Stimulated activated CD4-positive, alpha-beta T cell treated with anti-CD3 and anti-CD28 coated beads, Interleukin-15, amount 100 ng/mL, for 24 hours (primary cell): ENCODE measurements at places on chromosomes 7 and 10.

DNA sequence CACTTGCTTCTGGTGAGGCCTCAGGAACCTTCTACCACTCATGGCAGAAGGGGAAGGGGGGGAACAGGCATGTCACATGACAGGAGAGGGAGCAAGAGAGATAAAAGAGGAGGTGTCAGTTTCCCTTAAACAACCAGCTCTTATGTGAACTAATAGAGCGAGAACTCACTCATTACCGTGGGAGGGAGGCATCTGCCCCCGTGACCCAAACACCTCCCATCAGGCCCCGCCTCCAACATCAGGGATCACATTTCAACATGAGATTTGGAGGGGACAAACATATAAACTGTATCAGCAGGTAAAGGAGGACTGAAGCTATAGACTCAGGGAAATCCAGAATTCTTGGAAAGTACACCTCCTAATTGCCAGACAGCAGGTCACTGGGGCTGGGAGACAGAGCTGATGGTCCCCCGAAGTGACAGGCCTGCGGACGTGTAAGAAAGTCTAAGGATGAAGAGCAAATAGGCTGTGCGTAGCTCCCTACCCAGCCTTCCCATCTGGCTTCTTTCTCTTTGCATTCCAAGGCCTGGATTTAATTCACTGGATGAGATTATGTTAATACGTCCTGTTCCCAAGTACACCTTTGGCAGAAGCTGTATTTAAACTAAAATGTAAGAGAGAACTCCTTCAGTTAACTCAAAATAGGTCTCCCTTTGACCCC, 186.7 kb upstream of the LYZL2 start:
- no peak for DNase-seq

DNA sequence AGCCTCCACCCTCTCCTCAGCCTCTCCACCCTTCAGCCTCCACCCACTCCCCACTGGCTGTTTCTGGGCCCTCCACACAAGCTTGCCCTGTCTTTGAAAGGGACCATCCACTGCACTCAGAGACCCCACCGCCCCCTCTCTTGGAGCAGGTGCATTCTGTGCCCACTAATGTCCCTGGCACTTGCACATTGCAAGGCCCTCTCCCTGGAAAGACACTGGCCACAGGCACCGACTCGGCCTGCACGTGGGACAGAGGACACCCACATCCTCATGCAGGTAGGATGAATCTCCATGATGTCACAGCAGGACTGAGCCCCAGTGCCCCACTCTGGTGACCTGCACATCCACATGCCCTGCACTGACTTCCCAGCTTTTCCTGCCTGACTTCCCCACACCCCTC, 36.8 kb upstream of the EBF3 start:
- DNase-seq: no peak

DNA sequence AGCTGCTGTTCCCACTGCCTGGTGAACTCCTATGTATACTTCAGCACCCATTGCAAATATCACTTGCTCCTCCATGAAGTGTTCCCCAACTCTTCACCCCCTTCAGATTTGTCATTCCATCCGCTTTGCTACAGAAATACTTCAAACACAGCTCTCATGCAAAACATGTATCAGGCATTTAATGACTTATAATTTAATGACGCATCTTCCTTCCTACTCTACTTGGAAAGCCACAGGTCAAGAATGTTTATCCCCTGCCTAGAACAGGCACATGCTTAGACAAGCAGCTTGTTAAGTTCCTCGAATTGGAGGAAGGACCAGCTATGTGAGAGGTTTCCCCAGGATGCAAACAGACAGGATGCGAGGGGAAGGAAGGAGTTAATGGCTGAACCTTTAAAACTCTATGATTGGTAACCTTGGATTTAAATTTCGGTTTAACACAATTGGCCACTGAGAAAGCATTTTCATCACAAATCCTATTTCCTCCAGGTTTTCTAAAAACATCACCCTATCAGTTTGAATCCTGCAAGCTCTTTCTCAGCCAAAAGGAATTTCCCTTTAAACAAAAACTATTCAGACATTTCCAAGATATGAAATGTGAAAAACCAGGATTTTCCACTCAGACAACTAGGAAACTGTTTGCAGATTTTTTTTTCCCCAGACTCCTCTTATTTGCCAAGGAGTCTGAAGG, 11.5 kb downstream of the CREB3L2 start:
- DNase-seq: no peak

DNA sequence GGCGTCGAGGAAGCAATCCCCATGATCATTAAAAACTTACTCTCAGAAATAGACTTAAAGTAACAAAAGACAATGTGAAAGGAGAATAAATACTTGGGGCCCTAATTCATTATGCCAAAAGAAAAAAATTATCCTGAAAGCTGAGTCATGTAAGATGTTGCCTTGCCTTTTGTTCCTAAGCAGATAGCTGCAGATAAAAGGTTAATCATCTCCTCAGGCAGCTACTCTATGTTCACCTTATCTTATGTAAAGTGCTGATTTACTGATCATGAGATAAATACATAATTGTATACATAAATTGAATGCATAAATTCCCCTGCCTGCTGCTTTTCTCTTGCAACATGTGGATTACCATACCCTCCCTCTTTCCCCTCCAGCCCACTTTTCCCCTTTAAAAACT, 28.1 kb upstream of the CREB3L2 start:
- no peak for DNase-seq

DNA sequence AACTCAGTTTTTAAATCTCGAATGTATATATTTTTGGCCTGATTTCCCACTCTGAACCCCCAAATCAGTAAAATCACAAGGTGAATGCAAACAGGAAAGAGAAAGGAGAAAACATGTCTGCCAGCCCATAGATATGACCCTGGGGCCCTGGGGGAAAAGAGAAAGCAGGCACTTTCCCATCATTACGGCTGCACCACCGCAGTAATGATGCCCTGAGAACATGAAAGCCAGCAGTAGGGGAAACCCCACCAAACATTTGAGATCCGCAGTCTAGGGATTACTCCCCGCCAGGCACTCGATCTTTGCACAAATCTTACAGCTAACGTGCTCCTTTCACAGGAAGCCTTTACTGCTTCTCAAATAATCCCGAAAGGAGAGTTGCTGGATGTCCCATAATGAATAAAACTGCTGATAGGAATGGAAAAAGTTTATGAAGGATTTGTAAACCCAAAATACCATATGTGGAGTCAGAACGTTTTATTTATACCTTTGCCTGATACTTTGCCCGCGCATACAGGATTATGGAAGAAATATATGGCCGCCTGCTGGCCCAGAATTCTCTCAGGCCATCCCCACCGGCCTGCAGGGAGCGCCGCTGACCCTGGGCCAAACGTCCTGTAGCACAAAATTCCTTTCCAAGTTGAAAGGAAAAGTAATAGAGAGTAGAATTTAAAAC, 180.0 kb upstream of the INHBA start:
- peak; percentile 31 for DNase-seq

DNA sequence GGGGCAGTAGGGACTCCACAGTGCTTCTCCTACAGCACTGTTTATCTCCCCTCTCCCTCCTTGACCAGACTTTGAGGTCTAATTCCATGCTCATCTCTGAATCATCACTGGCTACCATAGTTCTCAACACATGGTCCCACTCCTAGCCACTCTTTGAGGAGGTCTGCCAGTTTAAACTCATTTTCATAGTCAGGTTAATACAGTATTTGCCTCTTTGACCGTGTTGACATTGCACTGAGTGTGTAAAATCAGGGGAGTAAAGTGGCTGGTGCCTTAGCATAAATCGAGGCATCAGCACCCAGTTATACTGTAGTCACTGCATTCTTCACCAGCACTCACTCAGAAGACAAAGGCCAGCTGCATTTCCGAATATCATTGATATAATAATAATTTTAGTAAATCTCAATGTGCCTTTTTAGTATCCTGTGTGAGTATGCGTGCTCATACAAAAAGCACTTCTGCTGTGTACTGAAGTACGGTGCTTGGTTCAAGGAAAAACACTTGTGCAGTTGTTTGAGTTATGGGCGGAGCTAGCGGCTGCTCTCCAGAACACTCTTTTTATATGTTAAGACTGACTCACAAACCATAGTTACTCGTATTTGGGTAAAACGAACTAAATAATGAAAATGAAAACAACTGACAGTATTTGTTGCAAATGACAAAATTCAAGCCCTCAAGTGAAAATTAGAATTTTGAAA, 89.7 kb downstream of the GALNT11 start:
- no peak for DNase-seq

GRCh38 chr7:3229904-3230470, 71.1 kb upstream of the SDK1 start:
- no peak for DNase-seq

GRCh38 chr7:2903682-2904162, 59.6 kb upstream of the GNA12 start:
- DNase-seq: no peak

- DNase-seq: no peak
Observed at GRCh38 chr10:123797813-123798212, 93.8 kb downstream of the CPXM2 start.

DNA sequence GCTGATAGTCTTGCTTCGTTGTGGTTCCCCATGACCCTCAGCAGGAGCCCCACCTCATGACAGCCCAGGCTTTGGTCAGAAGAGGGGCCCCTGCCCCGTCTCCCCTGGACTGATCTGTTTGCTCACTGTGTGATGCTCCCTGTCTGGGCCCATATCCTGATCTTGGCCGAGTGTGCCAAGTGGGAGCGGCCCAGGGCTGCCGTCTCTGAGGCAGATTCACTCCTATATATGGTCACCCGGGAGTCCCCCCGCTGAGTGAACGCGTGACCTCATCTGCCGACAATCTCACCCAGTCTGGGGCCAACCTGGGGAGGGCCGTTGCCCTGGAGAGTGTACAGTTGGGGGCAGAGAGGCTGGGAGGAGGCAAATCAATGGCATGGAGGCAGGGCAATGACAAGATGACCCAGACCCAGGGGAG, 34.5 kb downstream of the PPIF start:
- DNase-seq: no peak

DNA sequence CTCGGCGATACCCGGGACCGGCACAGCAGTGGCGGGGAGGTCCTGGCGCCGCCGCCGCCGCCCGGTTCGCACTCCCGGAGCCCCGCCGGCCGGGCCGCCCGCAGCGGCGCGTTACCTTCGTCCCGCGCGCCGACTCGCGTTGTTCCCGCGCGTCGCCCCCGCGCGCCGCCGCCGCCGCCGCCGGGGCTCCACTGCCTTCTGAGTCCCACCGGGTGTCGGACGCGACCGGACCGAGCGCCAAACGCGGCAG, at the start of gene EZH2:
Gene EZH2, minus strand, starts transcription at position 243 of the 250 bp plus-strand sequence. CDS start 36,993 bp downstream, outside the sequence.
- DNase-seq: no peak

DNA sequence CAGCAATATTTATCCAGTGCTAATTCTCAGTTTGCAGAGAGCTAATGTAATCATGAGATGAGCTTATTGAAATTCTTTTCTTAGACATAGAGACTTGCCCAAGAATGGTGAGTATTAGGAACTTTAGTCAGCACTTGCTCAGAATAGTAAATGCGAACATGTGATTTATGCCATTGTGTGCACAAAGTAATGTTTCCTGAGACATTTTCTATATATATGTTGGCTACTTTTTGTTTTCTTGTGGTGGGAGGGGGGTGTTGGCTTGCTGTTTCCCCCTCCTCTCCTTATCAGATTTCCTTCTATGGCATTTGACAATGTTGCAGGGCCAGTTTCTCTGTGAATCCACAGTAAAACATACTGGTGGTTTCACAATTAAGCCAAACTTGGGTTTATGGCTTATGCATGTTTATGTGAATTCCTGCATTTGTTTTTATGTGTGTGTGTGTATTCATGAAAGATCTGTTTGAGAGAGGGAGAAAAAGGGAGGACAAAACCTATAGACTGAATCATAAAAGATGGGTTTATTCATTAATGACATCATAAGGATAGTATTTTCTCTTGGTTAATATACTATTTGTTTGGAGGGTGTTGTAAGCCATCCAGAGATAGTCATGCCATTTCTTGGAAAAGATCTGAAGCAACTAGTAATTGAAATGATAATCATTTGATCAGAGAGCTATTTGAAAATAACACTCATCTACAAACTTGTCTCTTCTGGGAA, 36.3 kb downstream of the ARID5B start:
- no peak for DNase-seq

GRCh38 chr7:140297192-140297591, 101.1 kb downstream of the SLC37A3 start:
- no peak for DNase-seq

DNA sequence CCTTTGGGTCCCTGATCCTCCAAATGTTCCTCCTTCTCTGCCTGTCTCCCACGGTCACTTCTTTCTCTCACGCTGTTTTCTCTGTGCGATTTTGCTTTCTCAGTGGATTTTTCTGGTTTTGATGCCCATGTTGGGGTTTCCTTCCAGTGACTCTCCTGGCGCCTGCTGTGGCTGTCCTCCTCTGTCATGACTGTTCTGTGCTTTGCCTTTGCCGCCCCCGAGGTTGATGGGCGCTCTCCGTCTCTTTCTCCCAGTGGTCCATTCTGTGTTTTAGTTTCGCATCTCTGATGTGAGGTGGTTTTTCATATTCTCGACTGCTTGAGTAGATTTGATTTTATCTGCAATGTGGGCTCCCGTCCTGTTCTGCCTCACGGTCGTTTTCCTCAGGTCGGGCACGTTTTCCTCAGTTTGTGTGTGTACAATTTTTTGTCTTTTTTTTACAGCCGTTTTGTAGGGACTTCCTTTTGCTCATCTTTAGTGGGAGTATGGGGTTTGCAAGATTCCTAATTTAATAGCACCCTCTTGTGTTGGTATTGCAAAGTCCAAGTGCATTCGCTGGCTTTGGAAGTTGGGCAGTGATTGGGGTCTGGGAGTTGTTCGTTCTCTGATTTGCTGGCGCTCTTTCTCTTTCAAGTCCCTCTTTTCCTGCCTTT, 100.0 kb downstream of the INPP5A start:
- peak; percentile 25 for DNase-seq

- DNase-seq: peak; percentile 73
Observed at GRCh38 chr10:11684717-11685645, 57.2 kb upstream of the ECHDC3 start.

DNA sequence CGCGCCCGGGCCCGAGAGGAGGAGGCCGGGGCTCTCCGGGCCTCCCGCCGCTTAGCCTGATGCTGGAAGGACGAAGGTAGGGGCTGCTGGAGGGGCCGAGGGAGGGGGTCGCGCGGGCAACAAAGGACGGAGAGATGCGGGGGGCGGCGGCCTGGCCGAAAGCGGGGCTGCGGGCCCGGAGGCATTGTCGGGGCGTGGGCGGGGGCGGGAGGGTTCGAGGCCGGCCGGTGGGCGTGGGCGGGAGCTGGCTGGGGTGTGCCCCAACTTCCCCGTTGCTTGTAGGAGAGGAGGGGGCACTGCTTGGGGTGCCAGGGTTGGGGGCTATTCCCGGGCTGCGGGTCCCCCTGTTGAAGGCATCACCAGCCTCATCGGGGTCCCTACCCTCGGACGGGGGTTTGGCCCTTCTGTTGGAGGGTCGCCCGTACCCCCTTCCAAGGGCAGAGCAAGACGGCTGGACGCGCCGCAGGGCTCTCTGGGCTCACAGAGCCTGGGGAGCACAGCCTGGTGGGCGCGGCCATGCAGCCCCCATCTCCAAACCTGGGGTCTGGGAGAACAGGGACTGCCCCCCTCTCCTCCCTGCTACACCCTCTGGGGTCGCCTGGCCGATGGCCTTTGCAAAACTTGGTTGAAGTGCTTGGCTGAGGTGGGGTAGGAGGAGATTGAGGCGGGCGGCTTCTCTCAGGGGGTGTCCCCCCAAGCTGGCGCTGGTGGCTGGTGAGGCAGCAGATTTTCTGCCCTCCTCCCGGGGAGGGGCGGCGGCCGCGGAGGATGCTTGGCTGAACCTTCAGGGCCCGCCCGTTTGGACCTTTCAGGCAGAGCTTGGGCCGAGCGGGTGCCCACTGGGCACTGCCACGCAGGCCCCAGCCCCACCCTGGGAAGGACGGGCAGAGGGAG, 699 bp downstream of the CLIP2 start:
- DNase-seq: no peak

- no peak for DNase-seq
Observed at GRCh38 chr10:95408148-95408960, 117.6 kb upstream of the PDLIM1 start.

GRCh38 chr7:20510573-20510900, 104.9 kb upstream of the ABCB5 start:
- no peak for DNase-seq
